ENCODE measurements at places on chromosomes 2 and 18.

- no peak for DNase-seq
These were observed 67.8 kb upstream of the PARD3B start for GRCh38 chr2:204477358-204477950.

- DNase-seq, result no peak
These were observed 282.4 kb upstream of the SLC14A2 start for GRCh38 chr18:45332871-45333270.

DNA sequence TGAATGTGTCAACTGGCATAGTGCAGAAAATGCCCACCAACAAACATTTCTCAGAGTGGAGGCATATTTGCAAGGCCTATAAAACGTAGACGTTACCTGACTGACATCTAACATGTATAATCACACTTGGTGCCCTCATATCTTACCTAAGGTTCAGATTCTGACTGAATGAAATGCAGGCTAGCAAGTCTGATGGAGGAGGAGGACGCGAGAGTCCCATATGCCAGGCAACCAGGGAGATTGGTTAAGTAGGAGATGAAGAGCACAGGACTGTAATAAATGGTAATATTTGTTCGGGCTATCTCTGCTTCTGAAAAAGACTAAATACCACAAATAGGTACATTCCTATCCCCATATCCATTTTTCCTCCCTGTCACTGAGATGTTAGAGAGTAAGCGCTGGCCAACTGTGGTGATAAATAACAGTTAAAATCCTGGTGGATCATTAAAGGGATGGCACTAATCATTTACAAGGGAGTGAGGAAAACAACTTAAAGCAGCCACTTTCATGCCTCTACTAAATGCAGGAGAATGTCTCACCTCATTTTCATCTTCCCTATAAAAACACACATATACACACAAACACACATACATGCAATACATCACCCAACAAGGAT is 217.2 kb downstream of the TMEM163 start:
- DNase-seq, result no peak

DNA sequence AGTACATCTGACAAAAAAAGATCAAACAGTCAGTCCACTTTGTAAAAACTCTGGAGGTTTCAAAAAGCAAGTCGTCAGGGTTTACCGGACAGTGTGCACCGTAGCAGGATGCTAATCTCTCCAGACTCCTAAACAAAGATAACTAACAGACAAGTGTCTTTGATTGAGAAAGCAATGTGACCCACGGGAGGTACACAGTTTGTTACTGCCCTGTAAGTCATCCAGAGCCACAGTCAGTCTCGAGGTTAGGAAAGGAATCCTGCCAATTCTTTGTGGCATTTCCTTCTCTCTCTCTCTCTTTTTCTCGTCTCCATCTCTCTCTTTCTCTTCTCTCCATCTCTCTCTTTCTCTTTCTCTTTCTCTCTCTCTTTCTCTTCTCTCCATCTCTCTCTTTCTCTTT is 42.8 kb downstream of the LRRTM4 start:
- no peak for DNase-seq

DNA sequence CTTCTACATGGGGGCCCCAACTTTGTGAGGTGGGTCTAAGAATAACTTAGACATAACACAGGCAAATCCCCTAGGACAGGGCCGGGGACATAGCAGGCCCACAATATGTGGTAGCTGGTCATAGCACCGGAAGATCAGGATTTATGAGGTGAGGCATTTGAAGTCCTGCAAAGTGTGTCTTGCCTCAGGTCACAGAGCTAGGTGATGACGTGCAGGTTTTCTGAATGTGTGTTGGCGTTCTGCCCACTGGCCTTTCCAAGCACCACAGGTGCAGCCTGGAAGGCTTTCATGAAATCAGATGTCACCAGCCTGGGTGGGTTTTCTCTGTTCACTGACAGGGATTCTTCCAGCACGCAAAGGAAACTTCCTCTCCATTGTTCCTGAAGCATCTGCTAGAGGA is 119.1 kb downstream of the LRATD1 start:
- no peak for DNase-seq

Data from pulmonary artery endothelial cell (primary cell).